ENCODE measurements at places on chromosomes 7 and 10. TPM values are rescaled to one million over a fixed set of nuclear protein-coding genes. Genes with fewer than 3 reads are reported as not detected.

The TEX47 gene
- not detected for total RNA-seq

The FKBP9 gene
- 161 TPM for total RNA-seq

The GTF2IRD1 gene
- 6.9 TPM for total RNA-seq

The GET4 gene
- total RNA-seq, result 28.7 TPM

The FOXI2 gene
- total RNA-seq, result not detected

The MACROH2A2 gene
- total RNA-seq, result 0.16 TPM

The TCERG1L gene
- not detected for total RNA-seq

The TAS2R4 gene
- 2.1 TPM for total RNA-seq

The PRKAG2 gene
- 30.9 TPM for total RNA-seq

The MACC1 gene
- total RNA-seq, result not detected

The REPIN1 gene
- 43.5 TPM for total RNA-seq

The ACHE gene
- total RNA-seq, result 11.3 TPM

The GPR26 gene
- not detected for total RNA-seq

The DLX6 gene
- not detected for total RNA-seq

The SMKR1 gene
- 0.38 TPM for total RNA-seq

The PVRIG gene
- total RNA-seq, result not detected

The ZCCHC24 gene
- total RNA-seq, result 2.3 TPM

The TDRD1 gene
- not detected for total RNA-seq

The LAMTOR4 gene
- total RNA-seq, result 98.6 TPM

The AKR1C2 gene
- 0.97 TPM for total RNA-seq

The PLEKHS1 gene
- total RNA-seq, result not detected

The P4HA1 gene
- total RNA-seq, result 49.4 TPM

The TPST1 gene
- 16.5 TPM for total RNA-seq

The ADCYAP1R1 gene
- not detected for total RNA-seq

The PNLIPRP3 gene
- not detected for total RNA-seq

The LBX1 gene
- not detected for total RNA-seq

The FAM24B gene
- total RNA-seq, result 4.2 TPM

The GARIN1A gene
- total RNA-seq, result 0.16 TPM

The DNAJC9 gene
- total RNA-seq, result 44.6 TPM

The ADAM22 gene
- 0.16 TPM for total RNA-seq

The CALML5 gene
- not detected for total RNA-seq

The LRIT1 gene
- total RNA-seq, result not detected

The STEAP4 gene
- not detected for total RNA-seq

The MSMB gene
- total RNA-seq, result not detected

The CREB5 gene
- 12.5 TPM for total RNA-seq

The LHFPL3 gene
- not detected for total RNA-seq

The PRF1 gene
- not detected for total RNA-seq

The YWHAG gene
- 164 TPM for total RNA-seq

The TMEM130 gene
- total RNA-seq, result not detected

The VSIR gene
- total RNA-seq, result 25.6 TPM

The OPALIN gene
- total RNA-seq, result not detected

The TRPV5 gene
- total RNA-seq, result not detected

The CCSER2 gene
- 45.4 TPM for total RNA-seq

The BLNK gene
- not detected for total RNA-seq

The SRRM3 gene
- total RNA-seq, result 2.5 TPM

The SSMEM1 gene
- total RNA-seq, result not detected

Data from bladder microvascular endothelial cell (primary cell).